ENCODE measurements at places on chromosomes 5 and 9.

- DNase-seq: peak; percentile 41
These were observed 107.6 kb downstream of the PLPP1 start for GRCh38 chr5:55427157-55427556.

DNA sequence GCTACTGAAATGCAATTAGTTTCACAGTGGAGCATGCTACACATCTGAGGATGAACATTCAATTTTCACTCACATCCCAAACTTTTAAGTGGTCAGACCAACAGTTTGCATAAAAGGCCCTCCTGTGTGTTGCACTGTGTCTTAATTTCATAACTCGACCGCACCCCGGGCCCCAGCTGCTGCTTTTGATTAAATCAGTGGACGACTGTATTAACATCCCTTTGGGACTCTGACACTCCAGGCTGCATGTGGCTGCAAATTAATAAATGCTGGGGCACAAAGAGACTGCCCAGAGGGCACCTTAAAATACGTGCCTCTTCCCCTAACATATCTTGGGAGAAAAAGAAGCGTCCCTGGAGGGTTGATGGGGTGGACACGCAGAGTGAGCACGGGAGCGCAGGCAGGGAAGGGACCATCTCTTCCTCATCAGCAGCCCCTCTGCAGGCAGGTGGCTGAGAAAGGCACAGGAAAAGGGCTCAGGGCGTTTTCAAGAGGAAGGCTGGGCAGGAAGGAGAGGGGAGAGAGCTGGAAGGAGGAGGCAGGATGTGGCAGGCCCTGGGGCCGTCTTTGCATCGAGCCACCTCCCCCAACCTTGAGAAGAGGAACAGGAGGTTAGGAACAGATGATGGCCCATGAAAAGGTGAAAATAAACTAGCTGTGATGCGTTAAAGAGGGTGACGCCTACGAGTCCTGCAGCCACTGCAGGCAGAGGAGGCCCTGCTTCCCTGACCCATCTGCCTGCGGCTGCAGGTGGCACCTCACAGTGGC, 18.6 kb downstream of the MED10 start:
- DNase-seq: no peak

- DNase-seq: peak; percentile 93
These were observed 3.6 kb downstream of the CAMK4 start for GRCh38 chr5:111227801-111228200.

- DNase-seq: no peak
These were observed 46.4 kb upstream of the PRRC2B start for GRCh38 chr9:131347376-131348020.

- no peak for DNase-seq
These were observed 73.6 kb downstream of the ZNF474 start for GRCh38 chr5:122202952-122203351.

DNA sequence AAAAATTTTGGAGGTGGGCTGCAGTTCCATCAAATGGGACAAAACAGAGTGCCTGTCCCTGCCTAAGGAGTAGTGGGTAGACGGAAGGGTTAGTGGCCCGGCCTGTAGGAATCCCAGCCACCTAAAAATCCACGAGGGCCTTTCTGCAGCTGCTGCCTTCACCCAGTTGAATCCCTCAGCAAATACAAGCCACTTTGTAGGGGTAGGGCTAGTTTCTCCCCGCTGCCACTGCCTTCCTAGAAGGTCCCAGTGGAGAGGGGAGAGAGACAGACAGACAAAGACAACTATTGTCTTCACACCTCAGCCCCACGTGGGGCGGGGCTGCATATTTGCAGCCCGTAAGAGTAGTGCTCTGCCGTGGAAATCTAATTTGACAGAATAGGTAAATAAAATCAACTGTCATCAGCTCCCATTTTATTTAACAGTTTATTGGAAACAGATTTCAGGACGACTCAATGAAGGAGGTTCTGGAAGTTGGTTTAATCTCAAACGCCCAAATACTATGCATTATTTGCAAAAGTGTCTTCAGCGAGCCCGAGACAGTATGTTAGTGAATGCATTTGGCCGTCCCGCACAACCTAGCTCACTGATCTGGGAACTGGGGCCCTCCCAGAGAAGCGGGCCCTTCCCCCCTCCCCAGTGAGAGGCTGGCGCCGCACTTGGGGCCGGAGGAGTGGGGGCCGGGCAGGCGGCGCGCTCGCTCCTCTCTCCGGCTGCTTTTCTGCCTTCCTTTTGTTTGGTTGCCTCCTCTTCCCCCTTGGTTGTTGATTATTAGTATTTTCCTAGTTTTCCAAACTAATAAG, 67.6 kb upstream of the TBCA start:
- DNase-seq: no peak

- DNase-seq: no peak
These were observed 174.0 kb downstream of the IRX2 start for GRCh38 chr5:2577312-2578036.

DNA sequence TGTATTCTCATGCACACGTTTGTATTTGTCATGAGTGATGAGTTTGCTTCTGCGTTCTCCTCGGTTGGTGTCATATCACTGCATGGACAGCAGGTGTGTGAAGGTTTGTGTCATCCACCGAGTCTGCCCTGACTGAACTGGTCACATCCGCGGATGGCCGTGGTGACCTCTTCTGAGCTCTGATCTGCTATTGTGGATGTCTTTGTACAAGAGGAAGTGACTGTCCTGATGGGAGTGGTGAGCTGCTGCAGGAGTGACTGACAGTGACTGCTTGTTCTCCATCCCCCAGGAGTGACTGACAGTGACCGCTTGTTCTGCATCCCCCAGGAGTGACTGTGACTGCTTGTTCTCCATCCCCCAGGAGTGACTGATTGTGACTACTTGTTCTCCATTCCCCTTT, 69.9 kb downstream of the EHMT1 start:
- DNase-seq: no peak

- DNase-seq: peak; percentile 96
These were observed 38.8 kb upstream of the COL5A1 start for GRCh38 chr9:134602547-134603362.

GRCh38 chr5:31054453-31054852, 139.0 kb upstream of the CDH6 start:
- DNase-seq: no peak

- no peak for DNase-seq
These were observed 62.1 kb upstream of the IL6ST start for GRCh38 chr5:56056875-56057274.

- no peak for DNase-seq
These were observed 20.3 kb downstream of the CDC14B start for GRCh38 chr9:96599298-96599697.

DNA sequence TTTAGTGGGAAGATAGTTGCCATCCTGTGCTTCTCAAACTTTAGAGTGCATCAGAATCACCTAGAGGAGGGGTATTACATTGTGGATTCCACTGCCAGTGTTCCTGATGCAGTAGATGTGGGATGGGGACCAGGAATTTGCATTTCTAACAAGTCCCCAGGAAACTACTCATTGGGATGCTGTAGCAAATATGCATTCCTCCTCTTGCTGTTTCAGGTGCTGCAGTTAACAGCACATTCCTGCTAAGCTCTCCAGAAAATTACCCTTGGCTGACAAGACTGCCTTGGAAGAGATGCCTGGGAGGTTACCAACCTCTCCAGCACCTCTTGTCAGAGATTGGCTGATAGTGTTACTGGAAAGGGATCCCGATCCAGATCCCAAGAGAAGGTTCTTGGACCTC, 270.5 kb downstream of the OSTF1 start:
- no peak for DNase-seq

DNA sequence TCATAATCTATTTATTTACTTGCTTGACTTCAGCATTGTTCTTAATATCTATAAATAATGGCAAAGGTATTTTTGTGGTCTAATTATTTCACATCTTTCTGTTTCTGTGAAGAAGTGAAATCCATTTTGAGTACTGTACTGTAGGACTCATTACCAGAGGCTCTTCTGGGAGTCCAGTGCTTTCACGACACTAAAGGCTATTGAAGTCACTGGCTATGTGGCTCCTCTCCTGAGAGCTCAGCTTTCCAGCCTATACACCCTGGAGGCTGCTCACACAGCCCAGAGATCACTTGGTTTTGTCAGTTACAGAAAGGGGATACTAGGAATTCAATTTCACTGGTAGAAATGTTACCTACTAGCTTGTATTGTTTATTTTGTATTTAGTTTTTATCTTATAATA, 547.3 kb downstream of the TAF11L14 start:
- DNase-seq: no peak

DNA sequence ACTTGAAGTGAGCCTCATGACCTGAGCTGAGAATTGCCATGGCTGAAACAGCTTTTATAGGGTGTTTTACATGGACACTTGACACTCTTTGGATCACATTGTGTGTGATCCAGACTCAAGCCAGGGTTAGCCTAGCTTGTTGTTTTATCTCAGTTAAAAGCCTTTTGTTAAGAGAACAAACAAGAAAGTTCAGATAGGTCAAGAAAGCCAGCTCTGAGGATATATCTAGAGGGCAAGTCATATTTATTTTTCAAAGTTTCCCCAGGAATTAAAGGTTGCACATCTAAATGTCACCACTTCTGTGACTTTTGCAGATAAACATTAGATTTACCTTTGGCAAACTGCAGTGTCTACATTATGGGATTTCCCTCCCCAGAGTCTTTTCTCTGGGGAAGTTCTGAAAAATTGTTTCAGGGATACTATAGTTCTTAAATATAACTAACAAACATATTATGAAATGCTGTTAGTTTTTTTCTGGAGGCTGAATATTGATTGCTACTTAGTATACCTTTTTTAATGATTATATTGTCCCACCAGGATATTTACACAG, 134.5 kb downstream of the C9orf152 start:
- no peak for DNase-seq

- no peak for DNase-seq
These were observed 140.5 kb upstream of the TARS1 start for GRCh38 chr5:33300209-33300742.

DNA sequence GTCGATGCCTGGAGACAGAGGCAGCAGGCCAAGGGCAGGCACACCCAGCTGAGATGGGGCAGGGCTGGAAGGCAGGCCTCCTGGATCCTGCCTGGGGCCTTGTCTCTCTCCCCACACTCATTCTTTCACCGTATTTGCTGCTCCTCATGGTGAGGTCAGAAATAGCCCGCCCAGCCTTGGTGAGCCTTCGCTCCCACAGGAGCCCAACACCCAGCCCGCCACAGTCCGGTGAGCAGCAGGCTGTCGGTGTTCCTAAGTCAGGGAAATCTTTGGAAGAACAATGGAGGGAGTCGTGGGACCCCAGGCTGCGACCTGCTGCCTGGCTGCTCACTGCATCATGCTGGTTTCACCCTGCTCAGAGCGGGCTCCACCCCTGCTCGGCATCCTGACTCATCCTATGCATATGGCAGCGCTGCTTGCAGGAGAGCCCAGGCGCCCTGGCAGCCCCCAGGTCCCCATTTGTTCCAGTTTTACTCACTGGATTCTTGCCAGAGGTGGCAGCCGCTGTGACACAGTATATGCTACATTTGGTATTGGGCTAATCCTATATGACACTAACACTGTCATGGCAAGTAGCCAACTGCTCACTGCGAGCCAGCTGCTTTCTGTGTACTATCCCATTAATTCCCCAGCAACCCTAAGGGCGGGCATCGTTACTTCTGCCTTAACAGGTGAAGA, 53.2 kb upstream of the NCS1 start:
- peak; percentile 19 for DNase-seq

DNA sequence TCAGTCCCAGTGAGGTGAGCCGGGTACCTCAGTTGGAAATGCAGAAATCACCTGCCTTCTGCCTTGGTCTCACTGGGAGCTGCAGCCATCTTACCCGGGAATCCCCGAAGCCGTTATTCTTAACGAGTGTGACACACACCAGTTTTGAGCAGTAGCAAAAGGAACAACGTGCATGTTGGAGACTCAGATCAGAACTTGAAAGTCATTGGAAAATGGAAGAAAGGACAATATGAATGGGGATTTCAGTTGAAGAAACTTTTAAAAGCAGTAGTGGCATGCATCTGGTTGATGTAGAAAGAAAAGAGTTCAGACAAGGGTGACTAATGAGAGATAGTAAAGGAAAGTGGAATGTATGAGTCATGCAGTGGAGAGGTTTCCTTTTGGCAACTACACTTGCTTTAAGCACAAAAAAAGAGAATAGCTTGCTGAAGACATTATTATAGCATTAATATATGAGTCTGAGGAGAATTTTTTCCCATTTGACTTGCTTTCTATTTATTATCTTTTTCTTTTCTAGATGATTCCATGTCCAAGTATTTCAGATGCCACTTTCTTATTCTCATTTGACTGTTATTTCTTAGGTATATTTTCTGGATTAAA, 44.4 kb upstream of the ANKDD1B start:
- DNase-seq: peak; percentile 2

DNA sequence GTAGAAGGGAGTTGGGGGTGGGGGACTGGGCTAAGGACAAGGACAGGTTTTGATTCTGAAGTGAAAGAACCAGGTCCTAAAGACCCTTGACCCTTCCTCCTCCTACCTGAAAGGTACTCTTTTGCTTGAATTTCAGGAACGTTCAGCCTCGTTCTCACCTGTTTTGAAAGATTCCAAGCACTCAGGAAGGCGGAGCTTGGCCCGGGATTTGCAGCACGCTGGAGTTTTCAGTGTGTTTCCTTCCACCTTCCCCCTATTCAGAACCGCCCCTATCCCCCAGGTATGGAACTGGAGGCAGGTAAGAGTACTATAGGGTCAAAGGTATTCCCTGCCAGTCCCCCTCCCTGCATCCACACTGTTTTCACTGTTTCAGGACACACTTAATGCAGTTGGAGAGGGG, 7.1 kb downstream of the EGR1 start:
- no peak for DNase-seq
